ENCODE measurements at places on chromosomes 7 and 10.

DNA sequence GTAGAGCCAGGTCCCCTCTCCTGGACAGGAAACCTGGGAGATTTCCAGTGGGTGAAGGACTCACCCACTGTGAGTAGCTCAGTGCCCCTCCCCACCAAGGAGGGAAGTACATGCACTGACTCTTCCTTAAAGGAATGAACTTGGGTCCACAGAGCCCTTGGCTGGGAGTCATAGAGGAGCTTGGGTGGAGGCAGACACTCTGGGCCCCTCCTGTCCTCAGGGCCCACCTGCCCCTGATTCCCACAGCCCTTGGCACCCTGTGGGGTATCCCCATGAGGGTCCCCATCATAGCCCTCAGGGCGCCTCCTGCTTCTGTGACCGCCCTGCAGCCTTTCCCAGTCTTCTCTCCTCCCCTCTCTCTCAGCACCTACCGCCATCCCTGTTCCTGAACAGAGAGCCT, 3.7 kb downstream of the EN2 start:
- DNase-seq = no peak

DNA sequence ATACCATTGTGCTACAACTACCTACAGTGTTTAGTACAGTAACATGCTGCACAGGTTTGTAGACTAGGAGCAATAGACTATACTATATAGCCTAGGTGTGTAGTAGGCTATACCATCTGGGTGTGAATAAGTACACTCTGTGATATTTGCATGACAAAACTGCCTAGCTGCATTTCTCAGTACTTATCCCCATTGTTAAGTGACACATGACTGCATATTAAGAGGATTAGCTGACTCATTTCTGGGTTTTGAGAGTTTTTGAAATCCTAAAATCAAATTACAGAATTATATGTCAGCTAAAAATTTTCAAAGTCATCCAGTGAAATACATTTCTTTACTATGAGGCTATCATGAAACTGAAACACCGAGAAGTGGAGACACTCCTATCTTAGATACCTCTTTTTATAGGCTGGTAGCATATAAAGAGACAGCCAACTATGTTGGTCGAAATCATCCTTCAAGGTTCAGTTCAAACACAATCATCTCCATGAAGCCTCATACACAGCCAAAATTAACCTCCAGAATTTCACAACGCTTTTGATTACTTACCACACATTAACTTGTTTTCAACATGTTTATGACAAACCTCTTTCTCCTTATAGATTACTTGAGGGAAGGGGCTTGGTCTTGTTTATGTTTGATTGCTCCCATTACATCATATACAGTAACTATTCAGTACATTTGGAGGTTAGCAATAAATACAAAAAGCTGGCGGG, 89.8 kb upstream of the ANK3 start:
- no peak for DNase-seq

GRCh38 chr7:132009778-132010177, 453.4 kb upstream of the PODXL start:
- no peak for DNase-seq

DNA sequence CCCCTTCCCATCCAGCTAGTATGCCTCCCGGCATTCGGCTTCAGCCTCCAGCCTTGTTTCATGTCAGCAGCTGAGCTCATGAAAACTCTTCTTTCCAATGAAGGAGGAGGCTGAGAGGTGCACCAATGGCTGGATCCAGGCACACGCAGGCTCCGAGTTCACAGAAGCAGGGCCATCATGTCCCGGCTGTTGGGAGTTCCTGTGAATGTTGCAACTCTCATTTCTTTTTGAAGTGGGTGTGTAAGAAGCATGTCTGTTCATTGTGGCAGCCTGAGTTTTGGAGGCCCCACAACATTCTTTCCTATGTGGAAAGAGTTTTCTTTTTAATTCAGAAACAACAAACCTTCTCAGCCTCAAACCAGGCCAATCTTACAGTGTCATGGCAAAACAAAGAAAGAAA, 89.7 kb downstream of the PTPRE start:
- DNase-seq = no peak

- no peak for DNase-seq
These were observed 37.4 kb downstream of the TMEM26 start for GRCh38 chr10:61415824-61416223.

DNA sequence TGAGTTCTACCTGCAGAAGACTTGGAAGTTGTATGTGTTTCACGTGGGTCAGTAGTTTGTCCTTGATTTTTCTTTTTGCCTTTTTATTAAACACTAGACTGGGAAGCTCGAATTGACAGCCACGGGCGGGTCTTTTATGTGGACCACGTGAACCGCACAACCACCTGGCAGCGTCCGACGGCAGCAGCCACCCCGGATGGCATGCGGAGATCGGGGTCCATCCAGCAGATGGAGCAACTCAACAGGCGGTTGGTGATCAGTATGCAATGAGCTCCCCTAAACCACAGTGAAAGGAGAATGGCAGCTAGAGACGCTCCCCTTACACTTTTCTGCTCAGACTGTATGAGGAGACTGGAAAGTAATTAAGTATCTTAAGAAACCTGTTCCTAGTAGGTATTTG, 126.7 kb upstream of the STK17A start:
- peak; percentile 8 for DNase-seq

DNA sequence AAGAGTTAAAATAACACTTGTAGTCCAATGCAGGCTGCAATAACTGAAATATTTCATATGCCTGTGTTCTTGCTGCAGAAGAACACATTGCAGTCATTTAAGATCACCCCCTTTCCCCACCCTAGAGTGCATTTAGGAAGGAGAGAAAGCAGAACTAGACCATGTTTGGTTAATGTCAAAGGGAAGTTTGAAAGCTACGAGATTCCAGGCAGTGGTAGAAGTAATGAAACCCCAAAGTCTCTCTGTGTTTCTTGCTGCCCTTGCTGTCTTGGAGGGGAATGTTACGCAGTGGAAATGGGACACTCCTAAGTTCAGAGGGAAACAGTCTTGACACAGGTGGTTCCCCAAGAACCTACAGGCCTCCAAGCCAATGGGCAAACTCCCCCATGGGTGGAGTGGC, 242.9 kb downstream of the PTEN start:
- no peak for DNase-seq

- DNase-seq = peak; percentile 59
These were observed 220.0 kb downstream of the ARHGAP21 start for GRCh38 chr10:24503461-24504320.

- DNase-seq = peak; percentile 73
These were observed 36.9 kb downstream of the ASB13 start for GRCh38 chr10:5629303-5630111.

GRCh38 chr7:131692131-131692960, 135.9 kb upstream of the PODXL start:
- DNase-seq = peak; percentile 61

DNA sequence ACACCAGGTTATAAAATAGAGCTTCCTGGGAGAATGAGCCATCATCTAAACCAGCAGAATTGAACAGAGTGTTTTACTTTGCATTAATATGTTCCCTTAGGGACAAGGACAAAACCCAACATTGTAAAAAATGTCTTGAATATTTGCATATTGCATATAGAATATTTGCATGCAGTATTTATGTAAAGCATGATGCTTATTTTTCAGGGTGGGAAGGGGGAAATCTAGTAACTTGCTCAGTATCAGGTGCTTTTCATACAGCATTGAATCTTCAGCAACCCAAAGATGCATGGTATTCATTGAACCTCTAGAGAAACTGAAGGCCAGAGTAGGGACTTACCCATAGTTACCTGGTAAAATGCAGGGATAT, 409.2 kb upstream of the ZMIZ1 start:
- DNase-seq = no peak

- no peak for DNase-seq
These were observed 36.6 kb upstream of the FMC1 start for GRCh38 chr7:139304517-139304916.

DNA sequence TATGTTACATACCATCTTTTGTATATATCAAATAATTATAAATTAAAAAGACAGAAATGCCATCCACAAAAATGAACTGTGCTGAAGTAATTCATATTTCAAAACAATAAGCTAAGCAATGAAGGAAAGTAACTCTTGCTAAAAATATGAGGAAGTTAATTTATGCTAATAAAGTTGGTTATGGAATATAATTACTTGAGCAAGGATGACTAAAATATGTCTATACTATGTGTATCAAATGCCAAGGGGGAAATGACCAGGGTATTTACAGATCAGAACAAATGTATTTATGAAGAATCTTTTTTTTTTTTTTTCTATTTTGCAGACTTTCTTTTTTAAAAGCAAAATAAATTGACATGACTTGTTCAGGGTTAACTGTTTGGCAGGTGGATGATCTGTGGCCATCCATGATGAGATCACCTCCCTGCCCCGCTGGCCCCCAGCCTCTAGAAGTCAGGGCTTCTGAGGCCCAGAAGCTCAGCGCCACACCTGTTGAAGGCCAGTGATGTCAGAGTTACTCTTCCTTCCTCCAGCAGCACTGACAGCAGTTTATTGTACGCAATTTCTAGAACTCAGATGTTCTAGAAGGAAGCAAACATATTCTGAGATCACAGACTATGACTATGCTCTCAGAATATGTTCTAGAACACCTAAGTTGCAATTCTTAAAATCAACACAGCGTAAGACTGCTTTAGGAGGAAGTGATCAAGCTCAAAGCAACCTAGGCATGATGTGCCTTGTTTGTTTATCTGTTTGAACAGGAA, 196.1 kb upstream of the KLF14 start:
- no peak for DNase-seq

DNA sequence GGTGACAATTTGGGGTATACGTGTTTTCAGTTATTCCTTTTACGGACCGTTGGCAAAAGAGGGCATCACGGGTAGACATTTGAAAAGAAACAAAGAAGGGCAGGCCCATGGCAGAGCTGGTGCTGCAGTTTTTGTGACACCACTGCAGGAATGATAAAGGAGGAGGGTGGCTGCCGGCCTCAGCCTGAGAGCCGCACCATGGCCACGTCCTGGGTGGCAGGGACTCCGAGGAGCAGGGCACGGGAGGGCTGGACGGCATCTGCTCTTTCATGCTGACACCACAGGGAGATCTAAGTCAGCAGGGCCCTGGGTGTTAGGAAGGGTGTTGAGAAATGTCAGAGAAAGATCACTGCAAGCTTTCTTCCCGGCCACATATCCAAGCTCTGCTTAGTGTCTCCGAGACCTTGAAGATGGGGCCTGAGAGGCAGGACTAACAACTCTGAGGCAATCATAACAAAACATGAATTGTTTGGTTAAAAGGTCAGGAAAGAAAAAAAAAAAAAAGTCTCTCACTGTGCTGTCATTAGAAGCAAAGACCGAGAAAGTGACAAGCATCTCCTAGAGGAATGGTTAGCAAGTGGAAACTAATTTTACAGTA, 36.6 kb downstream of the INSYN2A start:
- DNase-seq = no peak

GRCh38 chr7:111729483-111729882, 167.2 kb upstream of the IMMP2L start:
- no peak for DNase-seq

- DNase-seq = no peak
These were observed 537.6 kb downstream of the TCERG1L start for GRCh38 chr10:130773941-130774340.

DNA sequence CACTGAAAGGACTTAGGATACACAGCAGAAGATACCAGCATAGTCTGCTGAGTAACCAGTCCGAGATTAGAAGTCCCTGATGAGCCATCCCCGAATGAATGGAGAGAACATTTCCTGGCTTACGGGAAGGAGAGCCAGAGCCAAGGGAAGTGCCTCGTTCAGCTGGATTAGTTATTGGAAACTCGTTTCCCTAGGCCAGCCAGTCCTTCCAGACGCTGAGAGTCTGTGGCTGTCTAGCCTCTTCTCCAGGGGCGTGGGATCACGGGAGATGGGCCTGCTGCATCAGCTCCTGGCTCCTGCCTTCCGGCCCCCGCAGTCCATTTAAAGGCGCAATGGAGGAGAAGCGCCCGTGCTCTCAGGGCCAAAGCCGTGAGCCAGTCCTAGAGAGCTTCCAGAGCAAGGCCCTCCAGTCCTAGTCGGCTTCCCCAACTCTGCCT, 712.8 kb downstream of the PARD3 start:
- DNase-seq = no peak

DNA sequence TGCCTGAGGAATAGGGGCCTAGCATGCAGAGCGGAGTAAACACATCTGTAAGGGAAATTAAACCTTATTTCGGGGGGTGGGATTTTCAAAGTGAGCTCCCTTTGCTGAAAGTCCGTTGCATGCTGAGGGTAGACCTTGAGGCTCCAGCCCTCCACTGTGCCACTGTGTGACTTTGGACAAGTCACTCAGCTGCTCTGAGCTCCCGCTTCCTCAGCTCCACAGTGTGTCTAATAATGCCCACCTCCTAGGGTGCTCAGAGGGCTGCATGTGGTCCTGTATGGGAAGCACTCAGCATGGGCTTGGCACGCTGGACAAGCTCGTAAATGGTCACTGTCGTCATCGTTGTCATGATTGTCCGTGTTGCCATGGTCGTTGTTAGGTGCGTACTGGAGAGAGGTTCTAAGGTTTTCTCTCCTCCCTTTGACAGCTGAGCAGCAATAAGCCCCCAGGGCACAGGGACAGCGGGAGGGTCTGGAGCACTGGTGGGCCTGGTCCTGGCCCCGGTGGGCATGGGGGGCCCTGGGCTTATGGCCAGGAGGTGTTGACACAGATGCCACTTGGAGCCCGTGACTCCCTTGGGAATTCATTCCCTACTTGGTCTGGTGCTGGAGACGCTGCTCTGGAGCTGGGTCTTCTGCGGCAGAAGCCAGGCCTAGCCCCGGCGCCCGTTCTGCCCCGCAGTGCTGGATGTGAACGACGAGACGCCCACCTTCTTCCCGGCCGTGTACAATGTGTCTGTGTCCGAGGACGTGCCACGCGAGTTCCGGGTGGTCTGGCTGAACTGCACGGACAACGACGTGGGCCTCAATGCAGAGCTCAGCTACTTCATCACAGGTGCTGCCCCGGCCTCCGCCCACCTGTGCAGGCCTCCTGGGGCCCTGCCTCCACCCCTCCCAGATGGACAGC, 13.1 kb downstream of the C10orf105 start:
- DNase-seq = no peak

- DNase-seq = no peak
These were observed 57.8 kb downstream of the CARD11 start for GRCh38 chr7:2985866-2986265.

- peak; percentile 49 for DNase-seq
These were observed 44.9 kb downstream of the PPP1R3C start for GRCh38 chr10:91587710-91588638.

DNA sequence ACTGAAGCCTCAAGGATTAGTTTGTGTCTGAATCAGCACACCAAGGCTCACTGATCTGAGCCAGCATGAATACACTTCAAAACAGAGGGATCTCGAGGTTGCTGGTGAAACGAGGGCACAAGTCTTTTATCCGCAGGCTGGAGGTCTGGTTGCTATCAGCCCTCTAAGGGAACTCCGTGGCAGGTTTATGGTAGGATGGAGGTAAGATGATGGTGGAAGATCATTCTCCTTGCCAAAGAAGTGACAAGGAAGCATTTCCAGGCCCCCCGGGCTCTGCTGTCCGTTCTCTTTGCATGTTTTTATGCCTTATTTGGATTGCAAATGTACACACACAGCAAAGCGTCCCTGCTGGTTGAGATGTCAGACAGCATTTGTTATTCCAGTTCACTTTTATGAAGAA, 268.3 kb downstream of the ARHGAP12 start:
- no peak for DNase-seq

- no peak for DNase-seq
These were observed 330.3 kb upstream of the NPSR1 start for GRCh38 chr7:34327681-34328080.

Data from ACHN (cell line).